LHCN-M2 (cell line): ENCODE measurements at places on chromosomes 2 and 18.
A peak's percentile ranks its signal among the peaks of the same experiment; 100 is the strongest.

DNA sequence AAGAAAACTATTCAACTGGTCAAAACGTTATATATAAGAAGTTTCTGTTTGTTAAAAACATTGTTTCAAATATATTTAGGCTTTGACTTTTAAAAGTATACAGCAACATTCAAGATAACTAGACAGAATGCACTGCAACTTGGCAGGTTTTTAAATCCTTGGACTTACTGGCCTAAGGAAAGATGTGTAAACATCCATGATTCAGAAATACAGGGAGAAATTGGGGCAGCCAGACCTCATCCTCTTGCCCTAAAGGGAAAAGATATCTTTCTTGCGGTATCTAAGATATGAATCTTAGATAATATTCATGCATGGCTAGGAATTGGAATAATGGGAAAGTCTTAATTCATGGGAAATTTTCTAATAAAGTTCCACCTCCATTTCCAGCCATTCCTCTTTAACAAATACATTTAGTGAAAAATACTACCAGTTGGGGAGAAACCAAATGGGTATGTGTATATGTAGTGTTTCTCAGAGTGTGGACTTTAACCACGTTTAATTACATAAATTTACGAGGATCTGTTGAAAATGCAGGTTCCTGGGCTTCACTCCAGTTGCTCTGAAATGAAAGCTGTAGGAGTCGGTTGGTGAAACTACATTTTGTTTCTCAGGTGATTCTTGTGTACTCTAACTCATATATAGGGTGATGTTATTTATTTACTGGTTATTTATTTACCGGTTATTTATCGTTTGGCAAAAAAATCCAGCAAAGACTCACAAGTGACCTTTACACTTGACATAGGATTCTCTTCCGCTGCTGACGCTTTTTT is 587 bp upstream of the TANK start:
- no peak for DNase-seq

GRCh38 chr18:61459896-61460648 is 126.8 kb downstream of the CDH20 start:
- no peak for DNase-seq

DNA sequence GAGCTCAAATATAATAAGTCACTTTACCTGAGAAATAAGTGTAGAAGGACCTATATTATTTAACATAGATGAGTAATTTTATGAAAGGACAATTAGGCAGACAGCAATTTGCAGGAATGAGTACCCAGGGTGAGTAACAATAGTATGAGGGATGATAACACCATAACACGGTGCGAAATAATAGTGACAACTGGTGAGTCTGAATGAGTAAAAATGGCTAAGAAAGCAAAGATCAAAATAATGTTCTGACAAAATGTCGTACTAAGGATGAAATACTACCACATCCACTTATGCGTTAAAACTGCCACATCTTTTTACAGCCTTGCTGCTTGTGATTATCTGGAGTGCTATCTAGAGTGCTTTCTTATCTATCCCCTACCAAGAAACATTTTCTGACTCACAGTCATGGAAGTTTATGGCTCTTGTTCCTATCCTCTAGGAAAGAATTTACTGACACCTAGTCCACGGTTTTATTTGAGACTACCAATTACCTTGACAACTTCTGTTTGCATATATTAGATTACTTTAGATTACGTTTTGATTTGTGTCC is 929.7 kb downstream of the LRP1B start:
- DNase-seq, result no peak

GRCh38 chr18:66792466-66792865 is 188.6 kb upstream of the CDH19 start:
- no peak for DNase-seq

DNA sequence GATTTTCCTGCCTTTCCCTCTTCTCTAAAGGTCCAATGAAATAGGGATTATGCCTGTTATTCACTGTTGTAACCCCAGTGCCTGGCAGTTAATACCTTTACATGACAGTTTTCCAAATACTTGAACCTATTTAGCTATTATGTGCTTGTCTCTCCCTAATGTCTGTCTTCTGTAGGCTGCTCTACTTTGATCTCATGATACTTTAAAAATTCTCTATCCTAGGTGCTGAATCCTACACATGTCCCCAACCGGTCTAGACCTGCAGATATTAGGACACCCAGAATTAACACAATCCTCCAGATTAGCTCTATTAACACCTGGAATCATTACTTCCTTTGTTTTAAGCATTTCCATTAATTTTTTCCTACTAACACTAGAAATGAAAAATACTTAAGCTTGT is 7.3 kb downstream of the CEBPZ start:
- DNase-seq, result no peak

GRCh38 chr2:35343135-35343534 is 1012.4 kb upstream of the CRIM1 start:
- DNase-seq, result no peak

DNA sequence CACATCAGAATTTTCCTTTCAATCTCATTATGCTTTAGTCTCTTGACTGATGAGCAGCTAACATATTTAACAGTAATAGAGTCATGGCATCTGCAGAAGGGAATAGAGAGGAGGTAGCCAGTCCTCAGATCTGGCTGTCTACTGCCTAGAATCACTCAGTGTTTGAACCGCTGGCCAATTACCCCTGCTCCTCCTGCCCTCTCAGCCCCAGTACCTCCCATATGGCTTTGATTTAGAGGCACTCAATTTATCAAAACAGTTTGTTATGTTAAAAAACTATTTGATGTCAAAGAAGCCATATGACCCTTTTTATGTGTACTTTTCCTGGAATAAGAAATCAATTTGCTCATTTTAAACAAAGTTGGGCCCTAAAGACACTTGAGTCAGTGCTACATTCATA is 355.2 kb downstream of the CMPK2 start:
- no peak for DNase-seq

DNA sequence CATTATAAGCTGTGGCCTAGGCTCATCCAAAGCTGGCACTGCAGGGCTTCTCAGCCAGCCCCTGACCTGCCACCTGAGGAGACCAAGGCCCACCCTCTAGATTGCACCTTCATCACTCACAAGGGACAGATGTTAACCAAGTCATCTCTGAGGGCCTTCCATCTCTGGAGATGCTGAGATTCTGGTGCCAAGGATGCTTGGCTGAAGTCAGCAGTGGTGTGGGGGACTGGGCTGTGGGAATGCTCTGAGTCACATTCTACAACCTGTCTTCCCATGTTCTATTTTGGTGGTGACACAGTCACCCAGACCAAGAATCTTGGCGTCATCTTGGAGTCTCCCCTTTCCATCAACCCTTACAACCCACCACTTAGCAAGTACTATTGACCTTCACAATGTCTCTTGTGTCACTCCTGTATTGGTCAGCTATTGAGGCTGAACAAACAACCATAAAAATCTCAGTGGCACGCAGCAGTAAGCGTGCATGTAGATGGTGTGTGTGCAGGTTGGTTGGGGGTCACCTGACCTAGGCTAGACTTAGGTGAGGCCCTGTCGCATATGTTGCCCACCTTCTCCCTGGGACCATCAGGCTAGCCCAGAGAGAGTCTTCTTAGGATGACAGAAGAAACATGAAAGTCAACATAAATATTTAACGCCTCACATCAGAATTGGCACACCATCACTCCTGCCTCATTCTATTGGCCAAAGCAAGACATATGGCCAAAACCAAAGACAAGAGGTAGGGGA is 135.0 kb downstream of the SMAD7 start:
- peak; percentile 49 for DNase-seq
